CD4-positive, alpha-beta T cell treated with Interleukin-6 at 100 ng/mL for 8 hours (primary cell): ENCODE measurements at places on chromosomes 7 and 10.

DNA sequence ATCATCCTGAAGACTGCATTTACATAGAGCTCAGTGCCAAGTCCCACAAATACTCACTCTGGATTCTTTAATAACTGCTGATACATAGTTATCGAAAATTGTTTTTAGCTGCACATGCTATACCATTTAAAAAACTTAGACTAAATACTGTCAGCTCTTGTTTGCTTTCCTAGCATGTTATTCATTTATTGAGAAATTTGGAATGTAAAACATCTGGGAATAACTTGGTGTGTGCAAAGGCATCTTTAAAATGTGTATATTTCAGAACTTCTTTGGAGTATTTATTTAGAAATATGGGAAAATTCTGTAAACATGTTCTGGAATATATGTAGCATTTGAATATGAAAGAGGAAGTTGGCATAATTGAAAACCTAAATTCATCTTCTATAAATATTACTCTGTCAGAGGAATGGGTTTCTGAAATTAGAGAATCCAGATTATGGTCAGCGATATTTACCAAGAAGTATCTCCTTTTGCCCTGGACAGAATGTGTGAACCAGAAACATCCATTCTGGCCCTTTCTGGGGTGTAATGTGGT lies 119.7 kb downstream of the ARID5B start:
- DNase-seq = no peak

DNA sequence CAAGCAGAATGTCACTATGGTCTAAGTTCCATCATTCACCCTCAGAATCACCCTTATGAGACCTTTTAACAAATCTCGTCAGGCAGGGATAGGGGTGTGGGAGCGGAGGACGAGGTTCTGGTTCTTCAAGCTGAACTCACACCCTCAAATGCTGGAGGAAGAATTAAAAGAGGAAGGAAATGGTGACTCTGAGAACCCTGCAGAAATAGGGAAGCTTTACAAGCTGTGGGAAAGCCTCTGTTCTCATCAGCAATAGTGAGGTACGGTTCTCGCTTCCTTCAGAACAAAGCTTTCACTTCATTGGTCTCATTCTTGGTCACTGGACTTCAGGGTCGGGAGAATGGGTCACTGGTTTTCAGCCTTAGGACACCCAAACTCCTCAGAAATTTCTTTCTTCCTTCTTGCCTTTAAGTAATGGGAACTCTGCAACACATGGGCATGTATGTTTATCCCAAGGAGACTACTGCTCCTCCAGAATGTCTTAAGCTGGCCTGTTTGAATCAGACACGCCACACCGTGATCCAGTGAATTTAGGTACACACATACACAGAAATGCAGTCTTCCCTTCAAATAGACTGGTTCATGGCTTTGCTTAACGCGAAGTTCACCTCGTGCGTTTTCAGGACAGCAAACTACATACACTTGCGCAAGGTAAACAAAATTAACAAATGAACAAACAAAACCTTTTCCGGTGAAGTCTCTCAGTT lies 226.0 kb downstream of the SFMBT2 start:
- no peak for DNase-seq

GRCh38 chr7:19526639-19527038 lies 182.2 kb downstream of the POLR1F start:
- no peak for DNase-seq

GRCh38 chr7:157436763-157437480 lies 100.1 kb downstream of the DNAJB6 start:
- no peak for DNase-seq

- no peak for DNase-seq
These were observed 93.8 kb downstream of the PRKCQ start for GRCh38 chr10:6486309-6486708.

GRCh38 chr10:82213784-82214183 lies 338.8 kb downstream of the NRG3 start:
- no peak for DNase-seq

GRCh38 chr10:52453501-52453900 lies 139.4 kb downstream of the DKK1 start:
- DNase-seq = no peak

GRCh38 chr7:142974626-142975025 lies 12.5 kb upstream of the KEL start:
- no peak for DNase-seq

DNA sequence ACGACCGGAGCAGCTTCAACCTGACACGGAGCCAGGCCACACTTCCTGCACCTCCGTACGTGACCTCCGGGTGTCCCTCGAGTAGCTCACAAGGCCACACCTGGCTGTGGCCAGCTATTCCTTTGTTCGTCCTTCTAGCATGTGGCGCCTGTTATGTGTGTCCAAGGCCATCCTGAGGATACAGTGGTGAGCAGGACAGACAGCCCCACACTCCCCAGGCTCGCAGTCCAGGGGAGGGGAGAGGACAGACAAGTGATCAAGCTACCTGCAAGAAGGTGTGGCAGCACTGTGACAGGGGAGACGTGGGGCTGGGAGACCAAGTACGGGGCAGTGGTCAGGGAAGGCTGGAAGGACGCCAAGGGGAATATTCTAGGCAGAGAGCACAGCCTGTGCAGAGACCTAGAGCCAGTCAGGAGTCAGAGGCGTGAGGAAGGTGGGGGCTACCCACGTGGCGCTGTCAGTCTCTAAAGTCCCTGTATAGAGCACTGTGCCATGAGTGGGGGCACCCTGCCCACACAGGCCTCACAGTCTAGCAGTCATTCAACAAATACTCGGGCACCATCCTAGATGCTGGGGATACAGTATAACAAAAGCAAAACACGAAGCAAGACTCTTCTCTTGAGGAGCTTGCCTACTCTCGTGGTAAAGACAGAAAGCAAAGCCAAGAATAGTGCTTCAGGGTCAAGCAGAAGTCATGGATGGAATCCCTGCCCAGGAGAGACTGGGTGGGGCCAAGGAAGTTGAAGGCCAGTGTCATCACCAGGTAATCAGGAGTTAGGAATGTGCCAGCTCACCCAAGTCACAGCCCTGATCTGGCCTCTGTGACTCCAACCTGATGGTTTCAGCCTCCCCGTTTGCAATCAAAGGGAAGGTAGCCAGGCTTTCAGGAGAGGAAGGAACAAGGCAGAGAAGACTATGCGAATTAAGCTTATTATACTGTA lies 58.6 kb downstream of the PROSER2 start:
- no peak for DNase-seq

GRCh38 chr10:53957401-53957800 lies 843.6 kb downstream of the PCDH15 start:
- DNase-seq = no peak

GRCh38 chr10:104057717-104058116 lies 28.0 kb downstream of the COL17A1 start:
- no peak for DNase-seq

GRCh38 chr7:87067788-87068187 lies 8.3 kb upstream of the ELAPOR2 start:
- DNase-seq = no peak

DNA sequence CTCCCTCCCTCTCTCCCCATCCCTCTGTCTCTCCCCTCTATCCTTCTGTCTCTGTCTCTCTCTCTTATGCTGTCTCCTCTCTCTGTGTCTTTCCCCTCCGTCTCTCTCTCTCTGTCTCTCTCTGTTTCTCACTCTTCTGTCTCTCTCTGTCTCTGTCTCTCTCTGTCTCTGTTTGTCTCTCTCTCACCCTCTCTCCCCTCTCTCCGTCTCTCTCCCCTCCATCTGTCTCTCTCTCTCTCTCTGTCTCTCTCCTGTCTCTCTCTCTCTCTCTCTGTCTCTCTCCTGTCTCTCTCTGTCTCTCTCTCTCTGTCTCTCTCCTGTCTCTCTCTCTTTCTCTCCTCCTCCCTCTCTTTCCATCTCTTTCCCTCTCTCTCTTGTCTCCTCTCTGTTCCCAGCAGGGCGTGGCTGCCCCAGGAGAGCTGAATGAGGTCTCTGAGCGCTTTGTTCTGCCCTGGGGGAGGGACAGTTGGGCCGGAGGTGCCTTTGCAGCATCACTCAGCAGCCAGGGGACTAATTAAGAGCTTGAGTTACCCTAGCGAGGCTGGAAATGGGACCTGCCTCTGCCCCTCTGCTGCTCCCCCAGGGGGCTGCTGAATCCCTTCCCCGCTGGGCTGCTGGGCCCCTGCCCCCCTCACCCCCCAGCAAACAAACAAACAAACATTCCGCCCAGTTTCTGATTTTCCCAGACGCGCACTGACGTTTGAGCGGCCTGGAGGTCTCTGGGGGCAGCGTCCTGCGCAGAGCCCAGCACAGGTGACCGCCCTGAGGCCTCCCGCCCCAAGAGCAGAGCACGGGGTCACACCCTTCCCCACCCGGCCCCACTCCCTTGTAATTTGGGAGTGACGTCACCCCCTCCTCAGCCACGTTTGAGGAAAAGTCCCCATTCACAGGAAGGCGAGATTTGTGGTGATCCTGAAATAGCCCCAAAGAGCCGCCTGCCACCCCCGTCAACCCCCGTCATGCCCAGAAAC lies 68.1 kb downstream of the PDGFA start:
- no peak for DNase-seq

DNA sequence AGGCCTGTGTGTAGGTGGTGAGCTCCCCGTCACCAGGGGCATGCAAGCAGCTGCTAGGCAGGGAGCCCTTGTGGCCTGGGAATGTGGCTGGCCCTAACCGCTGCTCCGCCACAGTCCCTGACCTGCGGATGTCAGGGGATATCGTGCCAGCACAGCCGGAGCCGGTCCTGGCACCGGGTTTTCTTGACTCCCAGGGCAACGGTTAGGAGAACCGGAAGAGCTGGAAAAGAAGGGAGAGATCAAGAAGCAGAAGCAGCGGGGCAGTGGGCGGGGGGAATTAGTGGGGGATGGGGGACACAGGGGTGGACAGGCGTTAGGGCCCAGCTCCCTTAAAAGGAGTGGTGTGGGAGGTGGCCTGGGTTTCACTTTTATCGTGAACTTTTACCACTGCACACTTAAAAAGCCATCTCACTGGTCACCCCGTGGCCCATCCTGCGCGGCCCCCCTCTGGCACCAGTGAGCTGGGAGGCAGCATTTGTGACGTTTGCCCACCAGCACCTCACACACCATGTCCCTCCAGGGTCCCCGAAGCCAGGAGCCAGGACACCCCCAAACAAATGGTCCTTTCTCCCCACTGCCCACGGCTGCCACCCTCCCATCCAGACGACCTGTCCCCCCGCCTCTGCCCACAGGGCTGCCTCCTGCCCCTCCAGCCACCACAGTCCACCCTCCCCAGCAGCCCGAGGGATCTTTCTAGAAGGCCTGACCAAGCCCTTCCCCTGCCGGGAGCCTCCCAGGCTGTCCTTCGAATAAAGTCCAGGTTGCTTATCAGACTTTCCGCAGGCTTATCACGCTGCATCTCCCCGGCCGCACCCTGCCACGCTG lies 1.8 kb upstream of the MICALL2 start:
- no peak for DNase-seq

GRCh38 chr10:80414142-80414895 lies 6.0 kb downstream of the PRXL2A start:
- no peak for DNase-seq

GRCh38 chr7:38629651-38630510 lies 1.3 kb downstream of the AMPH start:
- no peak for DNase-seq

- DNase-seq = no peak
These were observed 20.6 kb downstream of the SRRM3 start for GRCh38 chr7:76222333-76222732.

DNA sequence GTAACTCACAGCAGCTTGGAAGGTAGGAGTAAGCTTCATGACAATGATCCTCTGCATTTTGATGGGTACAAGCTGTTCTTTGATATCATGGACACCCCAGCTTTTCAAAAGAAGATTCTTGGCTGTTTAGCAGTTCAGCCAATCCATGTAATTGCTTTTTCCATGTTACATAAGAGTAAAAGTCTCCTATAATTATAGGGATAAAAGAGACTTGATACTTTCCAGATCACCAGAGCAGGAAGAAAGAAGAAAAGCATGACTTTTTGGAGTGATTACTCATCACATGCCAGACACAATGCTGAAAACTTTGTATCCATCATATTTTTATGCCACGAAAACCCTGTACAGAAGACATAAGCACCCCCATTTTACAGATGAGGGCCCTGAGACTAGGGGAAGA lies 1049.7 kb downstream of the NRG3 start:
- DNase-seq = no peak

- no peak for DNase-seq
These were observed 98.8 kb downstream of the PRKAG2 start for GRCh38 chr7:151777908-151778670.

DNA sequence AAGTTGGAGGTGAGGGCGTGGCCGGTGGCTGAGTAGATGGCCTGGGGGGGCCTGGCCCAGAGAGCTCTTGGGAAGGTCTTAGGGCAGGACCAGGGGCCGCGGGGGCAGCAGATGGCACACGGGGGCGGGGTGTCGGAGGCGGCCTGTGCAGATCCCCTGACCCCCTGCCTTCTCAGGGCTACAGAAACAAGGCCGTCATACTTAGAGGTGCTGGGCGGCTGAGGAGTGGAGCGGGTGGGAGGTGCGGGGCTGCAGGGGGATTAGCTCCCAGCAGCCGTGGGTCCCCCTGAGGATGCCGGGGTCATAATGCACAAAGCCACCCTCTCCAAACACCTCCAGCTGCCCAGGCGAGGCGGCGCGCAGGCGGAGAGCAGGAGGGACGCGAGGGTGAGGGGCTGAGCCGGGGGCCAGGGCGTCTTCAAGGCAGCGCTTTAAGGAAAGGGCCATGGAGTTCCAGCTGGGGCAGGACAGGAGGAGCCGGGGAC lies 40.4 kb upstream of the ZNF32 start:
- no peak for DNase-seq

DNA sequence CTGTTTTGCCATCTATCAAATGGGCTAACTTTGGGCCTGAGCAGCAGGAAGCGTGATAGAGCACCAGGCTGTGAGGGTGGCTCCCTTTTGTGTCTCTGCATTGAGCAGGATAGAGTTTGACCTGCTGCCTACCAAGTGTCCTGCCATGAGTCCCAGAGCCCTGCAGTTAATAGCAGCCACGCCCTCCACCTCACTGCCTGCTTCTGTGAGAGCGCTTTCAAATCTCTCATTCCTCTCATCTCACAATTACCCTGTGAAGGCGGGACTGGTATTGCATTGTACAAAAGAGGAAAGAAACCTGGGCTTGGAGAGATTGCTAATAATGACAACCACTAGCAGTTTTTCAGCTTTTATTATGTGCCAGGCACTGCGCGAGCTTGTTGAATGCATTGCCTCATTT lies 39.9 kb downstream of the UNC5B start:
- DNase-seq = no peak

GRCh38 chr7:70668606-70669358 lies 463.2 kb upstream of the GALNT17 start:
- DNase-seq = no peak

DNA sequence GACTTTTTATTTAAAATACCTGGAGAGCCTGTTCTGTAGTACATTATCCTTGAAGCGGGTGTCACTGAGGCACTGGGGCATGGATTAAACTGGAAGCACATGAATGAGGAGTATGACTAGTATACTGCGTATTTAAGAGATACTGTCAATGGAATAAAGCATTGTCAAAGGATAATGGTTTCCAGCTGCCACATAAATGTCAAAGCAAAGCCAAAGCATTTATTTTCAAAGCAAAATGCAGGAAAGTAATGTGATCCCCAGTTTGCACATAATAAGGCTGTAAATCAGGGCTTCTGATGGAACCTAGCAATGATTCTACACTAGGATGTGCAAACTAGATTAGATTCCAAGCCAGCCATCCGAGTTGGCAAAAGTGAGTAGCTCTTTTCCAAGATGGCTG lies 240.1 kb downstream of the POU6F2 start:
- DNase-seq = no peak
